Epithelial cell of prostate (primary cell): ENCODE measurements at places on chromosomes 4 and X.

DNA sequence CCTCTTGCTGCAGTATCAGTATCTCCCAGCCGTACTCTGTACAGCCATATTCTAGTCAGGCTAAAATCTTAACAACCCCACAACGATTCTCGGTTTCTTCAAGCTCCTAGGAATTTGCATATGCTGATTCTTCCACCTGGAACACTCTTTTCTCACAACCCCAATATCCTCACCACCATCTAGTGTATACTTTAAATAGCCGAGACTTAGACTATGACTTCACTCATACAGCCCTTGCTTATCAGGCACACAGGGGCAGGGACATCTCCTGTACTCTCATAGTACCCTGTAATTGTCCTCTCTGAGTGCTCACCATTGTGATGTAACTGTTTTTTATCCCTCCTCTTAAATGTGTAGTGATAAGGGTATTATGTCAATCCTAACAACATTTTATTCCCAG, 2126.4 kb upstream of the TENM3 start:
- no peak for DNase-seq

DNA sequence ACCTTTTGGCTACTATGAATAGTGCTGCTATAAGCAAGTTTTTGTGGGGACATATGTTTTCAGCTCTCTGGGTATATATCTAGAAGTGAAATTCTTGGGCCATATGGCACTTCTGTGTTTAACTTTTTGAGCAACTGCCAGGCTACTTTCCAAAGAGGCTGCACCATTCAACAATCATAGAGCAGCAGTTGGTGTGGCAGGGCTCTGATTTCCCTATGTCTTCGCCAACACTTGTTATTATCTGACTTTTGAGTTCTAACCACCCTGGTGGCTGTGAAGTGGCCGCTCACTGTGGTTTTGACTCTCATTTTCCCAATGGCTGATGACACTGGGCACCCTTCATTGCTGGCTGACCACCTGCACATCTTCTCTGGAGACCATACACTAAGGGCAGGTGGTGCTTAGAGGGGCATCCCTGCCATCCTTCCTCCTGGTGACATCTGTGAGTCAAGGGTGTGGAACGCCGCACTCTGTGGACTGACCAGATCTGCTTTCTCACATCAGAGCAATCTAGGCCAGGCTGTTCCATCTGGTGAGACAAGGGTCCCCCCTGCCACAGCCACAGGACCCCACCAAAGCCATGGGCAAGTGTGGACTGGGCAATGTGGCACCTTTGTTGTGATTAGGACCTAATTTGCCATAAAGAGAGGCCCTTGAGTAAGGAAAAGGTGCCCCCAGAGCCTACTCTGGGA, 49.6 kb downstream of the ZFYVE28 start:
- DNase-seq = no peak

- no peak for DNase-seq
These were observed 334.8 kb upstream of the RASGEF1B start for GRCh38 chr4:81806485-81806884.

DNA sequence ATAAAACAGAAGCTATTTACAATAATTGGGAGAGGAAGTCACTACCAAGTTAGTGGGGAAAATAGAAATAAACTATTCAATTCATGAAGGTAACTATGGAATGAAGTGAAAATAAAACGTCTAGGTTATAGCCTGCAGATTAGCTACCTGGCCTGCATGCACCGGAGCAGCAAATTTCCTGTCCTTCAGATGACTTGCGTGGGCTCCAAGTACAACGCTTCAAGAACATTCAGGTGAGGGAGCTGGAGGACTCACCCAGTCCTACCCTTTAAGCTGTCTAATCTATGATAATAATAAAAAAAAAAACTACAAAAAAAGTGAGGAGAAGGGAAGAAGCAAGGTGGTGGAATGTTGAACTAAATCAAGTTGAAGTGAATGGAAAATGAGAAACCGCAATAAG, 13.2 kb downstream of the C4orf54 start:
- DNase-seq = no peak

DNA sequence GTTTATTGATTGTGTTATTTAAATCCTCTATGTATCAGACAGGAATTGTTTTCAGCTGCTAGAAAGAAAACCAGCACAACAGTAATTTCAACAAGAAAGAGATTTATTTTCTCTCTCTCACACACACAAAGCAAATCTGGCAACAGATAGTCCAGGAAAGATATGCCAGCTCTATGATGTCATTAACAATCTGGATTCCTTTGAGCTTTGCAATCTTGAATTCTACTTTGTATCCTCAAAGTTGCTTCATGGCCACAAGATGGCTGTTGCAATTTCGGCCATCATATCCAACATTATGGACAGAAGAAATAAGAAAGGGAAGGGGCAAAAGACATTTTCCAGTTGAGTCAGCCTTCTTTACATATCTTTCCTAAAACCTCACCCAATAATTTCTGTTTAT, 19.8 kb upstream of the FMR1 start:
- DNase-seq = no peak

GRCh38 chr4:168390041-168390440, 71.5 kb upstream of the DDX60 start:
- no peak for DNase-seq

DNA sequence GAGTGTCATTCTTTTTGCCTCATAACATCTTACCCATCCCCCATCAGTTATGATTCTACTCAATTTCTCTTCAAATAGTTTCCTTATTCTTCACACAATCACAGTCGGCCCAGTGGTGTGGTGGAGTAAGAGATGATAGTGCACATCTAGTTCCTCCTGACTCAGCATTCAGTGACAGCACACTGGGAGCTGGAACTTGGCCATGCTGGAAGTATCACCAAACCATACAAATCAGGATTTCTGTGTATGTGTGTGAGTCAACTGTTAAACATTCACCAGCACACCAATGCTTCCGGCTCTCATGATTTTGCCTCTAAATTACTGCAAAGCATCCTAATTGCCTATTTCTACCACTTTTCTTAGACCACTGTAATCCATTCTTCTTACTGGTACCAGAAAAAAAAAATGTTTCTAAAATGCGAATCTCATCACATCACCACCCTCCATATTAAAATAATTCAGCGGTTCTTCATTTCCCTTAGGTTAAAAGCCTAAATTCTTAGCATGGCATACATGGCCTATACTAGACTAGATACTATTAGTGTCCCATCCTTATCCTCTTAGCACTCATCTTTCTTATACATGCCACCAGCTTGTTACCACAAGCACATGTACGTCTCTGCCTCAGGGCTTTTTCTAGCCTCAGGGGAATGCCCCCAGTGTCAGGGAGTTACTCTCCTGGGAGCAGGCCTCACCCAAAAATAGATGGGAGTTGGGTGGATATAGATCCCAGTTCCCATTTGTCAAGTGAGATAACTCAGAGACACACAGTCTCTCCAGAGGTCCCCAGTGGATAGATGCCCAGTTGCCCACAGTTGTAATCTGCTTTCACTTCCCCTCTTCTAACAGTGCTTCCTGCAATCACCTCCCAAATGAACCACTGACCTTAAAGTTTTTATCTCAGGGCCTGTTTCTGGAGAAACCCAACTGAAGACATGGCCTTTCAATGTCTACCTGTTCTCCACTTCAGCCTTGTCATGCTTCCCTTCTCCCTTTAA, 49.2 kb upstream of the DDX53 start:
- DNase-seq = peak; percentile 57

GRCh38 chrX:19875050-19875431, 12.4 kb downstream of the SH3KBP1 start:
- no peak for DNase-seq

DNA sequence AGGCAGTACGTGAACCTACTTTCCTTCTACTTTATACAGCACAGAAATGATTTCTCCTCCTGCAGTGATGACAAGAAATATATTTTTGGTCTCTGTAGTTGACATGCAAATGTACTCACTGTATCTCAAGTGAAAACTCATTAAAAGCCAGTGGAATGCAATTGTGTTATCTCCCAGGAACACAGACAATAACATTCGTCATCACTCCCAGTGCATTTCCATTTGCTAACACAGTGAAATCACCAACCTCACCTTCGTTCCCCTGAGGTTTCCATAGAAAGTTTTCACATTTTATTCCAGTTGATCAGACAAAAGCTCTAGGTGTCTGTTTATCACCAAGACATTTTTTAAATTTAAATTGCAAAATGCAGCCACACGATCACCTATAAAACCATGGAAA, 2.5 kb upstream of the SPANXD start:
- DNase-seq = no peak

GRCh38 chrX:69523314-69523713, 19.2 kb downstream of the NALF2 start:
- no peak for DNase-seq

- no peak for DNase-seq
These were observed 60.8 kb upstream of the FMR1 start for GRCh38 chrX:147850875-147851274.

DNA sequence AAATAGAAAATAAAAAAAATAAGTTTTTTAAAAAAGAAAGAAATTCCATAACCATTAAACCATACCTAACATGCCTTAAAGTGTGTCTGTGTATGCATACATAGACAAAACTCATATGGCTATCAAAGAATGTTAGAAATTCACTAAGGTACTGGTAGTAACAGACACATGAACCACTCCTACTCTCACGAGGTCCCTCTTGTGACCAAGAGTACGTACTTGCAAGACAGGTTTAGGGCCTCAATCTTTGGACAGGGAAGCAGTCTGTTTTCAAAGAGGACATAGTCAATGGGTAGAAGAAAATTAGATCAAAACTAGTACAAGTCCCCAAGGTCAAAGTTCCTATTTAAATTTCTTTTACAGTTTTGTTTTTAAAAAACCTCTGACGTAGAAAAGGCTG, 117.3 kb downstream of the CHM start:
- DNase-seq = no peak

- DNase-seq = no peak
These were observed 1427.5 kb downstream of the ADGRL3 start for GRCh38 chr4:62627671-62628070.

DNA sequence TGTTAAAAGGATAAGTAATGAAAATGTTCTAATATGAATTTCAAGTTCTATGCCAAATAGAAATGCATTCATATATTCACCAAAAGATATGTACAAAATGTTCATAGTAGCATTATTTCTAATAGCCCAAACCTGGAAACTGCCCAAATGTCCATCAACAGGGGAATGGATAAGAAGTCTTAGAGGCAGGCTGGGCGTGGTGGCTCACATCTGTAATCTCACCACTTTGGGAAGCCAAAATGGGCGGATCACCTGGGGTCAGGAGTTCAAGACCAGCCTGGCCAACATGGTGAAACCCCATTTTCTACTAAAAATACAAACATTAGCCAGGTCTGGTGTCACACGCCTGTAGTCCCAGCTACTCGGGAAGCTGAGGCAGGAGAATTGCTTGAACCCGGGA, 2.3 kb upstream of the HPRT1 start:
- no peak for DNase-seq

DNA sequence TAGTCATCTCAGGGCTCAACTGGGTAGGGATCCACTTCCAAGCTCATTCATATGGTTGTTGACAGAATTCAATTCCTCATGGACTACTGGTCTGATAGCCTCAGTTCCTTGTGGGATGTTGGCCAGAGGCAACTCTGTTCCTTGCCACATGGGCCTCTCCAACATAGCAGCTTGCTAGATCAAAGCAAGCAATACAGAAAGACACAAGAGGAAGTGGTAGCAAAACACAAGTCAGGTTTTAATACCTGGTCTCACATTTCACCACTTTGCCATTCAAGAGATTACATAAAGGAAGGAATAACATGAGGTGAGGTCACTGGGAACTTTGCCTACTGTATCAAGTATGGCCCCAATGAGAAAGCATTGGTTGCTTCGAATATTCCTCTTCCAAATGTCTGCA, 79.2 kb downstream of the PRSS12 start:
- DNase-seq = no peak

DNA sequence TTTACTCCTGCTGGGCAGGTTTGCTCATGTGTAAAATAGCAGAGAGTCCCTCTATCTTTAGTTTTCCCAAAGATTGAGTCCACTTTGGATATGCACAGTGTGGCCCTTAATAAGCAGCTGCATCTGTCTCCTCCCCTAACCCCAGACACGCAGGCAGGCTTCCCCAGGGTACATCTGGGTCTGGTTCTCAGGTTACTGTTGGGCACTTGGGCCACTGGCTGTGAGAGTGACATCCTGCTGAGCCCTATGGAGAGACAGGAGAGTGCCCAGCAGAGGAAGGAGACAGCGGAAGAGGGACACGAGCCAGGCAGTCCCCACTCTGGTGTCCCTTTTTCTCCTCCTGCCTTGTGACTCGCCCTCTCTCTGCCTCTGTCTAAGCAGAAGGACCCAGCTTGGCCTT, 16.0 kb downstream of the XK start:
- no peak for DNase-seq

GRCh38 chr4:10260777-10261176, 144.2 kb upstream of the WDR1 start:
- no peak for DNase-seq

DNA sequence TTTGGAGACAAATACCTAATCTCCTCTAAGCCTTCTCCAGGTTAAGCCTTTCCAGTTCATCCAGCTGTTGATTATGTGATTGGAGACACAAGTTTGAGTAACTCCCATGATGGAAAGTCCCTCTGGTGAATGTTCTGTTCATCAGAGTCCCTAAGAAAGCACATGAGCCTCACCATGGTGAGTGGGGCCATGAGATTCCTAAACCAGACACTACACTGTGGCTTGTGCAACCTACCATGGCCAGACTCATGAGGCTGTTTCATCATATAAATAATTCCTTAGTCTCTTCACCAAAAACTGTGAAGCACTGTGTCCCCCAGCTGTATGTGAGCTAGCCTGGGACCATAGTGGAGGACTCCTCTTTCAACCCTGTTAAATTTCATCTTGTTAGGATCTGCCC, 14.4 kb downstream of the PKD2 start:
- no peak for DNase-seq

GRCh38 chr4:14829795-14830194, 172.5 kb upstream of the CPEB2 start:
- no peak for DNase-seq

DNA sequence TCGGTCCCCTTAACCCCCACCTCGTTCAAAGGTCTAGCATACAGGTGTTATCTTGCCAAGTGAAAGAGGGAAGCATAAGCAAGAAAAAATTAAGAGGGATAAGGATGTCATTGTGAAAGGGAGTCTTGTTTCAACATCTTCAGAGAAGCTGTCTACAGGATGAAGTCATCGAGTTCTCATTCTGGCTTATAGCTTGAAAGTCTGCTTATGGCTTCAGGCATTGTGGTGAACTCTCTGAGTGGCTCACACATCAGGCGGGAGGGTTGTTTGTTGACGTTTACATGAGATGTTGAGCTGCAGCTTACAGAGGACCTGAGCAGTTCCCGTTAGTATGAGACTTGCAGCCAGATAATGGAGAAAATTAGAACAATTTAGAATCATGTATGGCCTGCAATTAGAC, 16.6 kb downstream of the MAGEA9B start:
- peak; percentile 70 for DNase-seq

GRCh38 chrX:69555481-69556041, 51.4 kb downstream of the NALF2 start:
- no peak for DNase-seq

DNA sequence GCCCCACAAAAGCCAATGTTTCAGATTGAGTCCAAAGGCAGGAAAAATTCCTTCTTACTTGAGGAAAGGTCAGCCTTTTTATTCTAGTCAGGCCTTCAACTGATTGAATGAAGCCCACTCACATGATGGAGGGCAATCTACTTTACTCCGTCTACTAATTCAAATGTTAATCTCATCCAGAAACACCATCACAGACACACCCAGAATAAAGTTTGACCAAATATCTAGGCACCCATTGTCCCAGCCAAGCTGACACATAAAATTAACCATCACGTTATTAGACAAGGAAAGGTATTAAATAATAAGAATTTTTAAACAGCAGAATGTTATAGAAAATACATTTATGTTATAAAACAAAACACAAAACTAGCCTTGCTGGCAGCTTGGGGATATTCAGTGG, 32.9 kb upstream of the SMIM10L2A start:
- no peak for DNase-seq
